ENCODE measurements at places on chromosomes 12 and 14.
A peak's percentile ranks its signal among the peaks of the same experiment; 100 is the strongest.

GRCh38 chr14:48598458-48598857 is 923.1 kb upstream of the MDGA2 start:
- DNase-seq: no peak

GRCh38 chr12:3123729-3124128 is 46.5 kb downstream of the TSPAN9 start:
- no peak for DNase-seq

- peak; percentile 50 for DNase-seq
Measured at GRCh38 chr12:104055686-104056388, 5.8 kb upstream of the GLT8D2 start.

DNA sequence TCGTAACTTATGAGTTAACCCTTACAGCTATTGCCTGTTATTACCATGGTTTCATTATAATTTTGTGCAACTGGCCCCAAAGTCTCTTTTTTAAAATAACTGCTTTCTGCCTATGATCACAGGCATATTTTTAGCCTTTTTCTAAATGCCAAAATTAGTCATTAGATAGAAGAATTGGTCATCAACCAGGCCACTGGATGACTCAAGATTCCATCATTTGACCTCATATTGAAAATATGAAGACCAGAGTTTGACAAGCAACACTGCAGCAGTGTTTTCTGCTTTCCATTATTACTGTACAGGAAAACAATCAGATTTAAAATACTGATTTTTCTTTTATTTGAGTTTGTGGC is 54.7 kb upstream of the OTOGL start:
- DNase-seq: no peak

GRCh38 chr12:40947797-40948196 is 240.3 kb upstream of the PDZRN4 start:
- no peak for DNase-seq

DNA sequence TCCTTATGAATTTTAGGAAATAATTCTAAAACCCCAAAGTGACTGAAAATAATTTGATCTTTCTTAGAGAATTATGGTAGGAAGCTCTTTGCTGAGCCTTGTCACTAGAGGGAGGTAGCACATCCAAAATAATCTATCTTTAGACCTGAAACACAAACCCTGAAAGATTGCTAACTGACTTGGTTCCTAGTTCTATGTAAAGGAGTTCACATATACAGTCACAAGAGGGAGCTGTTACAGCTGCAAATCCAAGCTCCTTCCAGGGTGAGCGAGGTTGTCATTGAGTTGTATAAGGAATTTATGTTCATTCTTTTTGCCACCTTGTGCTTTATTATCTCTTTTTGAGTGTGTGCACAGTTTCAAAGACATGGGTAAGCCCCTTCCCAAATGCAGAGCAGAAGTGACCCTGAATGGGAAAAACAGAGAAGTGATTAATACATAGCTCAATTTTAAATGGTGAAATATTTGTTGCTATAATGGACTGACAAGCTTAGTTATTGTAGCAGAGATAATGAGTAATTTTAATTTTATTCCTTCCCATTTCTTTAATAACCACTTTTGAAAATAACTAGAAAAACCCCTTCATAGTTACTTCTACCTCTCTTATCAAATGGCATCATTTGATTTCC is 387.9 kb downstream of the DAD1 start:
- no peak for DNase-seq

DNA sequence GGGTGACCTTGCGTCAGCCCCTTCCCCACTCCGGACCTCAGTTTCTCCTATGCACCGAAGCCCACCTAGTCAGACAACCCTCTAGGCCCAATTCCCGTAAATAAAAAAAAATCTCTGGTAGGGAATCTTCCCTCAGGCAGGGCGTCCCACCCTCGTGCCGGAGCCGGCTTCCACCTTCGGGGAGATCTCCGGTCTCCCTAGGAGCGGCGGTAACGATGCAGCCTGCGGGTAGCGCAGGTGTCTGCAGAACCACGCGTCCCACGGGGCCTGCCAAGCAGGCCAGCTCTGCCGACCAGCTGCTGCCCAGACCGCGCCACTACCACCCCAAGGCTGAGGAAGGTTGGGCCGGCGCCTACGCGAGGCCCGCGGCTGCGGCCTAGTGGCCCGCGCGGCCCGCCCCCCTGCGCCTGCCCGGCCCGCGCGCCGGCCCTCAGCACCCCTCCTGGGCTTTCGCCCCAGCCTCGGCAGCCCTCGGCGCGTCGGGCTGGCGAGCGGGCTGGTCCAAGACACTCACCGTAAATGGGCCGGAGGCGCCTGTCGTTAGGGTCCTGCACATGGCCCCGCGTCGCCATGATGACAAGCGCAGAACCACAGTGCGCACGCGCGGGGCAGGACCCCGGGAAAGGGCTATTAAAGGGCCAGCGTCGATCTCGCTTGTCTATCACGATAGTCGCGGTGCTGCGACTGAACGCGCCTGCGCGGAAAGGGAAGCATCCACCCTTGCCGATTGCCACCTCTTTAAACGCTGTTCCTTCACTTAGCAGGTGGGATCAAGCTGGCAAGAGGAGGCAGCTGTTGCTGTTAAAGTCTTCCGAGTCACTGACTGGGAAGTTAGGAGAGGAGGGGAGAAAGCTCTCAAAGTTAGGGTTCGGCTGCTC is at the start of gene NAA25:
NAA25 (minus strand) TSS at position 582 of the 878 bp plus-strand sequence; CDS start at position 572, 10 bp downstream.
- peak; percentile 35 for DNase-seq

GRCh38 chr12:79307340-79307739 is 383.4 kb downstream of the PAWR start:
- DNase-seq: no peak

- no peak for DNase-seq
Measured at GRCh38 chr14:65631040-65631439, 218.5 kb downstream of the FUT8 start.

GRCh38 chr12:16002880-16003279 is 91.7 kb downstream of the DERA start:
- DNase-seq: no peak

GRCh38 chr14:71563492-71564153 is 368.6 kb upstream of the RGS6 start:
- DNase-seq: no peak

GRCh38 chr12:48618541-48618940 is 48.7 kb upstream of the LALBA start:
- DNase-seq: no peak

GRCh38 chr12:109757671-109758265 is 44.1 kb downstream of the FAM222A start:
- no peak for DNase-seq
